K562 (cell line): ENCODE measurements at places on chromosomes 7 and 10. TPM values are rescaled to one million over a fixed set of nuclear protein-coding genes. Genes with fewer than 3 reads are reported as not detected.

DNA sequence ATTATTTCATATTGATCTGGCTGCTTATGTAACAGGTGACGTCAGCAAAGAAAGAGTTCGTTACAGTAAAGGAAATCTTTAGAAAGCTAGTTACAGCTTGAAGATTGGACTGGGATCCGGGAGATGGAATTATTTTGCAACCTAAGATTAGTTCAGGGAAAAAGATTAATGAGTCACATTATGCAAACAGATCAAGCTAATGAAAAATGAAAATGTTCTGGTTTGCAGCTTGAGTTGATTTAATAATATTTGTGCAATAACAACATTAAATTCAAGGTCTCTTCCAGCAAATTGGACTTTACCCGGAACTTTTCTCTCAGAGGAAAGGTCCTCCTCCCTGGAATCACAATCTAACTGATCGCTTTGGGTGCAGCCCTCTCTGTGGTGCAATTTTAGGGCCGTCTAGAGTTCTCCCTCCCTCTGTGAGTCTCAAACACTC lies 119.5 kb downstream of the OTUD1 start:
- DNase-seq: no peak

DNA sequence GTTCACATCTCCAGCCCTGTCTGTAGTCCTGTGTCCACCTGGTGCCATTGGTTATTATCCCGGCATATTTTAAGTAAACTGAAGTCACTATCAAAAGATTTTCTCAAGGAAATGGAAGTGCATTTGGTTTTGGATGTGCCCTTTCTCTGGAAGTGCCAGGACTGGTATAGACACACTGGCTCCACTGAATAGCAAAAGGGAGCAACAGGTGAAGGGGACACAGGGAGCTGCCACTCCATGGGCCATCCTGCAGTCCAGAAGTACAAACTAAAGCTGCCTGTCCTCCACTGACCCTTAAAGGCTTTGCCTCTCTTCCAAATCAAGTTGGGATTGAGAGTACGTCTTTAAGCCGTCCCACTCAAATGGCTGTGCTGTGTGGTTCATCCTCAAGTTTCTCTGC lies 62.7 kb downstream of the NOC3L start:
- DNase-seq: no peak

DNA sequence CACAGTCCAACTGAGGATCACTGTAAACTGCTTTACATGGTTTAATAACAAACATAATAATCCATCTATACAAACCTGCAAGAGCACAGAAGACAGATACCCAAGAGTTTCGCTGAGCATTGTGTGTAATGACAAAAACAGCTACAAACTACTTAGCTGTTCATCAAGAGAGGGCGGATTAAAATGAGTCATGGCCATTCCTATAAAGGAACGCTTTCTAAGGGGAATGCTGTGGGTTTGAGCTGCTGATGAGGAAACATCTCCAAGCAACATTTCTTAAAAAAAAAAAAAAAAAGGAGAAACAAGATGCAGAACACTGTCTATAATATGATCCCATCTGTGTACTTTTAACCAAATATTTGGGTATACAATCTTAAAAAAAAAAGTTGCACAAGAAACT lies 33.8 kb downstream of the VOPP1 start:
- no peak for DNase-seq

The SLC13A1 gene
- total RNA-seq: 0.04 TPM in 1 of 2 replicates, not detected in the other

GRCh38 chr10:101284744-101285463 lies 55.6 kb upstream of the LBX1 start:
- no peak for DNase-seq

DNA sequence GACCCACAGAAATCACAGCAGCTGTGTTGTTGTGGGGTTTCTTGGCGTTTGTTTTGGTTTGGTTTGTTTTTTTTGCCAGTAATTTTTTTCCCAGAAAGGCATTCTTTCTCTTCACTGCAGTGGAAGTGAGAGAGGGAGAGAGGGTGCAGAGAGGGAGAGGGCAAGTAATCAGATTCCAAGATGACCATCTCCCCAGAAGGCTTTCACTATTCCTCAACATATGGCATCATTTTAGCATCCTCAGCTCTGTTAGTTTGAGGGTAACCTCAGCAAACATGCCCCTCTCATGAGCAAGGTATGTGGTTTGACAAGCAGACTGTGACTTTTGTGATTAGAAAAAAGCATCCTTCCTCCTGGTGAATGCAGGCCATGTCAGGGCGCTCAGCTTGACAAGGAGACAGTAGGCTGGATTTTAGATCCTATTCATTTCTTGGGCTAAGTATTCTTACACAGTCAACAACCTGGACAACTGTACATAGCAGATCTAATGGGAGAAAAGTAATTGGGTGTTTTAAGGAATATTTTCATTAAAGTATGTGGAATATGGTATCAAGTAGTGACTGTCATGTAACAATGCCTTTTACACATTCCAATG lies 86.3 kb upstream of the PIK3CG start:
- DNase-seq: no peak

The PLXDC2 gene
- total RNA-seq: 0.09 and 0.16 TPM in 2 replicates

The PYROXD2 gene
- 0.58 and 1.0 TPM in 2 replicates for total RNA-seq

GRCh38 chr10:12726971-12727831 lies 274.3 kb downstream of the CCDC3 start:
- DNase-seq: no peak

DNA sequence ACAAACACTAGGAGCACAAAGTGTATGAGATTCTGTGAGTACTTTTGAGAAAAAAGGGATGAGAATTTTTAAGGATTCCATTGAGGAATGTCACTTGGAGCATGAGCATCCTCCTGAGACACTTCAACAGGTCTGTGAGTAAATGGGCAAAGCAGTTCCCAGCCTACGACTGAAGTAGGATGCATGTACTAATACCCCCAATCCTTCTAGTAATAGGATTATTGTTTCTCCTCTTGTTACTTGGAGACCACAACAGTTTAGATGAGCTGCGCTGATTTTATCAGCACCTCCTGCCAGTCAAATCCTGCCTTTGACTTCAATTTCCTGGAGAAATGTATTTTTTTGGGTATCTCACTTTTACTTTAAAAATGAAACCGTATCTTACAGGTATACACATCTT lies 820 bp downstream of the BBS9 start:
- DNase-seq: no peak

- DNase-seq: no peak
Measured at GRCh38 chr10:102611514-102612087, 32.7 kb upstream of the TRIM8 start.

The SUN3 gene
- not detected in 2 replicates for total RNA-seq

DNA sequence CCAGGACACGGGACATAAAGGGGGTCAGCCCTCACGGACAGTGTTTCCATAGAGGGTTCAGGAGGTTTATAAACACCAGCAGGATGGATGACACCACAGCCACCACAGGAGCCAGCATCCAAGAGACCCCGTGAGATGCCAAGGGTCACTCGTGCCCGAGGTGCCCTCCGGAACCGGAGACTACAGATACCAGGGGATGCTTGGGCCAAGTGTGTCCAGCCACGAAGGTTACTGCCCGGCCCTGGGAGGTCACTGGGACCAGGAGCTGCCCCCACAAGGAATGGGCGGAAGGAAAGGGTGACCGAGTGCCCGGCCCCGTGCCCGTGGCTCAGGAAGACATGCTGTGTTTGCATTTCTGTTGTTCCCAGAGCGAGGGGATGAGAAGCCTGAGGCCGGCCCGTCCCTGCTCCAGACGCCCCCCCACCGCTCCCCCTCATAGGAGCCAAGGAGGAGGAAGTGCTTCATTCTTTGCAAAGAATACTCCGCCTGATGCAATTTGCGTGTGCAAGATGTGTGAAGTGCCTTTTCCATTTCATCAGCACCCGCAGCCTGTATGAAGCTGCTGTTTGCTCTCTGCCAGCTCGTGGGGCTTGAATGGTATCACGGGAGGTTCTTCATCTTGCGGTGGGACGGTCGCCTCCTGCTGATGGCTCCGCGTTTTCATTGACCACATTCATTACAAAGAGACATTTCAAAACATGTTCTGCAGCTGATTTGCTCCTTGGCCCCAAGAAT lies 176.4 kb downstream of the ELFN1 start:
- no peak for DNase-seq

GRCh38 chr10:10346390-10347150 lies 671.1 kb upstream of the CELF2 start:
- no peak for DNase-seq

GRCh38 chr10:28778524-28778923 lies 101.2 kb downstream of the BAMBI start:
- peak; percentile 57 for DNase-seq
